ENCODE measurements at places on chromosomes 1 and 21. TPM values are rescaled to one million over a fixed set of nuclear protein-coding genes. Genes with fewer than 3 reads are reported as not detected.
A peak's percentile ranks its signal among the peaks of the same experiment; 100 is the strongest.

GRCh38 chr1:92480813-92481598 lies 5.7 kb downstream of the GFI1 start:
- peaks cover 81% of the 10 kb centered on the region for H3K36me3 ChIP-seq
- peaks cover 57% of the 10 kb centered on the region for H3K4me1 ChIP-seq
- H3K4me3 ChIP-seq, result peak overlapping the region; percentile 98
- H3K27me3 ChIP-seq, result no peaks in the 10 kb centered on the region
- no peak for DNase-seq

- H3K4me1 ChIP-seq, result peaks cover 67% of the 10 kb centered on the region
- peak overlapping the region; percentile 76 for H3K27ac ChIP-seq
- H3K4me3 ChIP-seq, result peak overlapping the region; percentile 80
- DNase-seq, result no peak
- no peaks in the 10 kb centered on the region for H3K27me3 ChIP-seq
- H3K36me3 ChIP-seq, result peaks cover 44% of the 10 kb centered on the region
Measured at GRCh38 chr1:9691691-9692090, 40.2 kb downstream of the PIK3CD start.

DNA sequence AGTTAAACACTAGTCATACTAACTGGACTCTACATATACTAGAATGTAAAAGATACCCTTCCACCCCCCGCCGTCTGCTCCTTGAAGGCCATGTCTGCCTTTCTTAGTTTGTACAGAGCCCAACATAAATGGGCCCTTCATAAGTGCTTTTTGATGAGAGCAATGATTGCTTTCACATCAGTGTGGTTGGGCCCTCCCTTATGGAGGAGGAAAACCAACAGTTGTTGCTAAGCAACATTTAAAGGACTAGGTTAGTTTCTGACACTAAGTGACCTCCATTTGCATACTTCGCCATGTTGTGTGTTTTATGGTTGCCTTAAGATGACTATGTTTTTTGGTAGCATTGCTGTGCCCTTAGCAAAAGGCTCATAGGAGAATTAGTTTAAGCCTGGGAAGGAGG lies 182.0 kb upstream of the SGIP1 start:
- H3K4me3 ChIP-seq, result peak overlapping the region; percentile 18
- no peaks in the 10 kb centered on the region for H3K27me3 ChIP-seq
- peaks cover 92% of the 10 kb centered on the region for H3K4me1 ChIP-seq

GRCh38 chr1:48674641-48675040 lies 102.0 kb downstream of the BEND5 start:
- H3K27me3 ChIP-seq, result peaks cover 21% of the 10 kb centered on the region
- no peak overlapping the region for H3K4me3 ChIP-seq
- no peak overlapping the region for H3K27ac ChIP-seq
- no peaks in the 10 kb centered on the region for H3K4me1 ChIP-seq
- H3K36me3 ChIP-seq, result no peaks in the 10 kb centered on the region

GRCh38 chr1:246506367-246506673 lies 759 bp downstream of the SMYD3 start:
- H3K27ac ChIP-seq, result peak overlapping the region; percentile 77
- no peak for DNase-seq
- peak overlapping the region; percentile 78 for H3K4me3 ChIP-seq
- peaks cover 26% of the 10 kb centered on the region for H3K4me1 ChIP-seq

GRCh38 chr1:111471012-111471411 lies 2.8 kb upstream of the C1orf162 start:
- peak; percentile 76 for DNase-seq
- no peaks in the 10 kb centered on the region for H3K27me3 ChIP-seq
- peaks cover 35% of the 10 kb centered on the region for H3K4me1 ChIP-seq
- no peak overlapping the region for H3K4me3 ChIP-seq
- H3K27ac ChIP-seq, result no peak overlapping the region

- H3K27me3 ChIP-seq, result no peaks in the 10 kb centered on the region
- H3K27ac ChIP-seq, result no peak overlapping the region
- peaks cover 4% of the 10 kb centered on the region for H3K4me1 ChIP-seq
- no peak for DNase-seq
Measured at GRCh38 chr1:41538741-41539417, 54.4 kb upstream of the EDN2 start.

GRCh38 chr1:112263453-112263852 lies 132.6 kb upstream of the CTTNBP2NL start:
- H3K4me1 ChIP-seq, result no peaks in the 10 kb centered on the region
- no peak for DNase-seq
- H3K27me3 ChIP-seq, result peaks cover 11% of the 10 kb centered on the region
- no peak overlapping the region for H3K4me3 ChIP-seq

DNA sequence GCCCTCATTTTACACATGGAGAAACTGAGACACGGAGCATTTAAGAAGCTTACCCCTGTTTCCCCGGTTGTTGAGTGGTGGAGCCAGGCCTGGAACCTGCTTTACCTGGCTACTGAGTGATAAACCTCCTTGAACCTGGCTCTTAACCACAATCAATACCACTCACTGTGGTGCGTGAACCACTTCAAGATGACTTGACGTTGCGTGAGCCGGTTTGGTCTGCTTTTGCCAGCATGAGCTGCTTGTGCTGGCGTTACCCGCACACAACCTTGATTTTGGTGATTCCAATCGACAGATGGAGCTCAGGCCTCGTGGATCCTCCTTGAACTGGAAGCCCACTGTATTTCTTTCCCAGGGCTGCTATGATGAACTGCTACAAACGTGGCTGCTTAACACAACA lies 6.1 kb upstream of the TINAGL1 start:
- DNase-seq, result no peak
- no peak overlapping the region for H3K27ac ChIP-seq
- H3K27me3 ChIP-seq, result no peaks in the 10 kb centered on the region
- no peaks in the 10 kb centered on the region for H3K36me3 ChIP-seq

RGS1 gene
- total RNA-seq, result 13.6 TPM

Measured in activated CD4-positive, alpha-beta T cell treated with anti-CD3 and anti-CD28 coated beads for 36 hours (primary cell).